ENCODE measurements at places on chromosomes 1 and 21.

GRCh38 chr1:7916501-7916830, 24.2 kb downstream of the TNFRSF9 start:
- DNase-seq: no peak

- DNase-seq: no peak
Measured at GRCh38 chr21:14913638-14914037, 151.2 kb downstream of the NRIP1 start.

- no peak for DNase-seq
Measured at GRCh38 chr1:227938911-227939790, 8.6 kb downstream of the WNT9A start.

DNA sequence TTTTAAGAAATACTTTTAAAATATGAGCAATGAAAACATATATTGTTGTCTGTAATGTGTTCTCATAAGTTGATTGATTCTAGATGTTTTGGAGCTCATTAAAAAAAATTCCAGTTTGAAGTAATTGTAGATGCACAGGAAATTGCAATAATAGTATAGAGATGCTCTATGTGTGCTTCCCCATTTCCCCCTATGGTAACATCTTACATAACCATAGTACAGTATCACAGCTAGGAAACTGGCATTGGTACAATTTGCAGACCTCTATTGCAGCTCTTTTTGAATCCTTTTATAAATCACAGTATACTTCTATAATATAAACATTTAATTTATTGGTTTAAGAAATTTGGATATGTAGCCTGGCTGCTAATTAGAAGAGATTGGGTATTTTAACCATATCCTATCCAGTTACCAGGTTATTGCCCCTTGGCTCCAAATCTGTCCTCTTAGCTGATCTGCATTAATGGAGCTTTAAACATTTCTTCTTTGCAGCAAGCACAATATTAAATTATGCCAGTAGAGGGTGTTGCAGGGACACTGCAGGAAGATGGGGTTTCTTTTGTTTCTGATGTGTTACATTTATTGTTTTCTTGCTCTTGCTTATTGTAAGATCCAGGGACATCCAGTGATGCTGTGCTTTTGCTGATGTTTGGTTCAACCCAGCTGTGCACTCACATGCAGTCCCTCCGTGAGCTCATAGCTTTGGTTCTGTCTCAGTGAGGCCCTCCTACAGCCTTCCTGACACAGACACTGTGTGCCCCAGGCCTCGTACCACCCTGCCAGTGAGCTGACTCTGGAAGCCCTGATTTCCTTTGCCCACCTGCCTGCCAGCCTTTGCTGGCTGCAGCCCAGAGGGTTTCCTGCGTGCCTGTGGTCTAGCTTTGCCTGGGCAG, 103.3 kb downstream of the RABGAP1L start:
- peak; percentile 71 for DNase-seq

DNA sequence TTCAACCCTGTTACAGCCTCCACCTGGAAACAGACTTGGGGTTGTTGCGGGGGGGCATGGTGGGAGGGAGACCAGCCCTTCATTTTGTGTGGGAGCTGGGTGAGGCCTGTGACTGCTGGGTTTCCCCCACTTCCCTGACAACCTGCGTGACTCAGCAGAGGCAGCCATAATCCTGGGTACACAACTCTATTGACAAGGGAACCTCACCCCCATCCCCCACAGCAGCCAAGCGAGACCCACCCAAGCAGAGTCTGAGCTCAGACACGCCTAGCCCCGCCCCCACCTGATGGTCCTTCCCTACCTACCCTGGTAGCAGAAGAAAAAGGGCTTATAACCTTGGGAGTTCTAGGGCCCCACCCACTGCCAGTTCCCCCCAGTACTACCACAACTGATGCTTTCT, 8.0 kb upstream of the CCDC190 start:
- no peak for DNase-seq

DNA sequence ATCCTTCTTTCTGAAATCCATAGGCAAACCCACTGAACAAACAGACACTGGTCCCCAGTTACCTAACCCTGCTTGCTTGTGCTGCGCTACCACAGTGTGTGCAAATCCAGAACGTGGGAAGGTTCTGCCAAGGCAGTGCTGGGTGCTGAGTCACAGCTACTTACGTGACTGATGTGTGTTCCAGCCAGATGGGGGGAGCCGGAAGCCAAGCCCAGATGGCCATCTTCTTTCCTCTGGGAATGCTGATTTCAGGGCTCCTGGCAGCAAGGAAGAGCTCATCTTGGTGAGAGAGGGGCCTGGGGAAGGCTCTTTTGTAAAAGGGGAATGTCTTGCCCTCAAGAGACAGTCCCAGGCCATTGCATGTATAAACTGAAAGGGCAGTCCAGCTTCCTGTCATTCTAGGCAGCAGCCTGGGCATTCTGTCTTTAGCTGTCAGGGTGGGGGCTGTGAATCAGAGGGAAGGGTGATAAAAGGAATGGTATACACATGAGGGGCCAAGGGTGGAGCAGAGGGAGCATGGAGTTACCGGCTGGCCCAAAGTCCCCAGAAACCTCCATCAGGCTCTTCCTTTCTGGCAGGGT, 54.1 kb downstream of the CD46 start:
- DNase-seq: peak; percentile 40

- DNase-seq: no peak
Measured at GRCh38 chr1:43031316-43032203, 72.9 kb upstream of the SLC2A1 start.

DNA sequence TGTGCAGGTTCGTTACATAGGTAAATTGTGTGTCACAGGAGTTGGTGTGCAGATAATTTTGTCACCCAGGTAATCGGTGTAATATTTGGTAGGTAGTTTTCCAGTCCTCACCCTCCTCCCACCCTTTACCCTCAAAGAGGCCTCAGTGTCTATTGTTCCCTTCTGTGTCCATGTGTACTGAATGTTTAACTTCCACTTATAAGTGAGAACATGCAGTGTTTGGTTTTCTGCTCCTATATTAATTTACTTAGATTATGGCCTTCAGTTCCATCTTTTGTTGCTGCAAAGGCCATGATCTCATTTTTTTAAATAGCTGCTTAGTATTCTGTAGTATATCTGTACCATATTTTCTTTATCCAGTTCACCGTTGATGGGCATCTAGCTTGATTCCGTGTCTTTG, 87.3 kb downstream of the RPS6KC1 start:
- DNase-seq: no peak

GRCh38 chr1:66764994-66765578, 12.8 kb downstream of the DYNLT5 start:
- peak; percentile 82 for DNase-seq

GRCh38 chr1:14617791-14618190, 19.3 kb downstream of the KAZN start:
- DNase-seq: no peak

Data from common myeloid progenitor, CD34-positive (primary cell).